ENCODE measurements at places on chromosomes 16 and 17.

- DNase-seq = no peak
Measured at GRCh38 chr16:83187405-83187804, 560.6 kb downstream of the CDH13 start.

GRCh38 chr17:17848311-17849082 lies 11.7 kb upstream of the SREBF1 start:
- DNase-seq = no peak

GRCh38 chr16:73011926-73012325 lies 36.0 kb downstream of the ZFHX3 start:
- no peak for DNase-seq

GRCh38 chr16:11140098-11140375 lies 116.0 kb downstream of the SOCS1 start:
- DNase-seq = no peak

GRCh38 chr16:57476546-57477410 lies 9.5 kb downstream of the DOK4 start:
- DNase-seq = no peak

- no peak for DNase-seq
Measured at GRCh38 chr17:1648173-1648962, 1.3 kb downstream of the RILP start.

GRCh38 chr17:9644910-9645751 lies at the start of gene USP43:
USP43 (plus strand) TSS chr17:9645517; CDS start chr17:9645633, 116 bp downstream.
- no peak for DNase-seq

DNA sequence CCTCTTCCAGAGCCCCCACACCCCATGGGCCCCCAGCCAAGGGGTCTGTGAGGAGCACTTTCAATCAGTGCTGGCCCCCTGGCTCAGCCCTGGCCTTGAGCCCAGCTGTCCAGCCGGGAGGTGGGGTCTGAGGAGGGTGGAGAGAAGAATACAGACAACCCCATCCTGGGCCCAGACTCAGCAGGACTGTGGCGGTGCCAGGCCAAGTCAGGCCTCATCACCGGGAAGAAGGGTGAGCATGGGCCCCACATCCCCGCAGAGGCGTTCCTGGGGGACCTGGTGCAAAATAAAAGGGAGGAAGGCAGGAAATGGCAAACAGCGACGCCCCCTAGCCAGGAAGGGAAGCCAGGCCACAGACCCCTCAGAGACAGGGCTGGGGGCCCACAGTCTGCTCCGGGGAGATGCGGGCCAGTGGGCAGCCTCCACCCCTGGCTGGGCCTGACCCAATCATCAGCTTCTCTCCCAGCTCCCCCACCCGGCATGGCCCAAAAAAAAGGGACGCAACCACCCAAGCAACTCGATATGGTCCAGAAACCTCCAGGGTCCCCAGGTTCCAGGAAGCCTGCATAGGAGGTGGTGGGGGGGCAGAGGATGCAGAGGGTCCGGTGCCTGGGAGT lies 20.6 kb downstream of the ZNF423 start:
- DNase-seq = no peak

- no peak for DNase-seq
Measured at GRCh38 chr17:48751733-48752398, 23.3 kb upstream of the HOXB13 start.

GRCh38 chr17:69802045-69802740 lies 272.8 kb upstream of the KCNJ16 start:
- DNase-seq = no peak

DNA sequence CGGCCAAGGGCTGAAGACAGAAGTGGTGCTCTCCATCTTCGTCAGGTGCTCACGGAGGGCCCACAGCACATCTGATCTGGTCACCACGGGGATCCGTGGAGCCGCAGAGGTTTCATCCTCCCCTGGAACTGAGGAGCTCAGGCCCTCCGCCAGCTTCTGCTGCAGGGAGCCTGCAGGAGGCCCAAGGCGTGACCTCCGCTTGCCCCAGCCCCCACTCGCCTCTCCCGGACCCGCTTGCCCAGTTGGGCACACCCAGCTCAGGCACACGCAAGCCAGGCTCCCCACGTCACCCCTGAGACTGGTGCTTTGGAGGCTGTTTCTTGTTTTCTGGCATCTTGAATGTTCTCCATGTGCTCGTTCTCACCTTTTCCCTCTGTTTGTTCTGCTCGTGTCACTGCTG lies 39.4 kb upstream of the CHMP6 start:
- no peak for DNase-seq

GRCh38 chr17:42913981-42914617 lies 13.5 kb downstream of the G6PC1 start:
- DNase-seq = no peak

All from retinal pigment epithelial cell (primary cell).